ENCODE measurements at places on chromosomes 2 and 18. TPM values are rescaled to one million over a fixed set of nuclear protein-coding genes. Genes with fewer than 3 reads are reported as not detected.

DNA sequence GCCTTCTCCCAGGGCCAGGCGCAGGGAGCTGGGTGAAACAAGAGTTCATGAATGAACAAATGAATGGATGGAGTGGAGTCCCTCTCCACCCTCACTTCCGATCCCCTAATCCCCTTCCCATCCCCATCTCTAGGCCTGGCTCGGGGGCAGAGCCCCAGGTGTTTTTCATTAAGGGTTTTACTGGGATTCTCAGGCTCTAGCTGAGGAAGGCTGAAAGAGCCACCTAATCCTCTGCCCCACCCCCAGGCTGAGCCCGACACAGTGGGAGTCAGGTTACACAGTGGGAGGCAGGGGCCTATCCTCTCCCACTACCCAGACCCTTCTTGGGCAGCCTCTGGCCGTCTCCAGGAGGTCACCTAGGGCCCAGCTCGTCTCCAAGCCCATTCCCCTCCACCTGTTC is 36.1 kb downstream of the SDC1 start:
- DNase-seq, result no peak

GRCh38 chr2:118124288-118124891 is 36.1 kb downstream of the INSIG2 start:
- no peak for DNase-seq

DNA sequence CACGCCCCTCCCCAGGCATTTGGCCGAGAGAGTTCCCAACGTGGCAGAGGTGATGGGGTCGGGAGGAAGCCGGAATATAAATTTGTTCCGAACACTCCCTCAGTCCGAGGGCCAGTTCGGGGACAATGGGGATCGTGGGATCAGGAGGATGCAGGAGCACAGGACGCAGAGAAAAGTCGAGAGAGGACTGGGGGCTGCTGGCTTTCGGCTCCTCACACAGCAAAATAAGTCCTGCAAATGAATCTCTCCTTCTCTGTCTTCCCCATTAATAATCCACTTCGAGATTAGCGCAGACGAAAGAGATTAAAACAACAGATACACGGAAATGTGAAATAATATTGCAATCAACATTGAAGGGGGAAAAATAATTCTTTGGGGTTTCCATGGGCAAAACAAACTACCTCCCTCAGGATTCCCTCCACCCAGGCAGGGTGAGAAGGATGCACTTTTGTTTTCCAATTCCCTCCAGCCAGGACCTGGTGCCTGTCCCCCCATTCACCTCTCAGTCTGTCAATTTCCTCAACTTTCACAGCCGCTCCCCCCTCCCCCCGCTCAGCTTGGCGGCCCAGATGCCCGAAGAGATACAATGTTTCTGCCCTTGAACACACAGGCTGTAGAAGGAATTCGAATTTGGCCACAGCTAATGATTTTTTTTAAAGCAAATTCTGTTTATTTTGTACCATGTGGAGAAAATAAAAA is 3.1 kb upstream of the ZEB2 start:
- peak; percentile 39 for DNase-seq

DNA sequence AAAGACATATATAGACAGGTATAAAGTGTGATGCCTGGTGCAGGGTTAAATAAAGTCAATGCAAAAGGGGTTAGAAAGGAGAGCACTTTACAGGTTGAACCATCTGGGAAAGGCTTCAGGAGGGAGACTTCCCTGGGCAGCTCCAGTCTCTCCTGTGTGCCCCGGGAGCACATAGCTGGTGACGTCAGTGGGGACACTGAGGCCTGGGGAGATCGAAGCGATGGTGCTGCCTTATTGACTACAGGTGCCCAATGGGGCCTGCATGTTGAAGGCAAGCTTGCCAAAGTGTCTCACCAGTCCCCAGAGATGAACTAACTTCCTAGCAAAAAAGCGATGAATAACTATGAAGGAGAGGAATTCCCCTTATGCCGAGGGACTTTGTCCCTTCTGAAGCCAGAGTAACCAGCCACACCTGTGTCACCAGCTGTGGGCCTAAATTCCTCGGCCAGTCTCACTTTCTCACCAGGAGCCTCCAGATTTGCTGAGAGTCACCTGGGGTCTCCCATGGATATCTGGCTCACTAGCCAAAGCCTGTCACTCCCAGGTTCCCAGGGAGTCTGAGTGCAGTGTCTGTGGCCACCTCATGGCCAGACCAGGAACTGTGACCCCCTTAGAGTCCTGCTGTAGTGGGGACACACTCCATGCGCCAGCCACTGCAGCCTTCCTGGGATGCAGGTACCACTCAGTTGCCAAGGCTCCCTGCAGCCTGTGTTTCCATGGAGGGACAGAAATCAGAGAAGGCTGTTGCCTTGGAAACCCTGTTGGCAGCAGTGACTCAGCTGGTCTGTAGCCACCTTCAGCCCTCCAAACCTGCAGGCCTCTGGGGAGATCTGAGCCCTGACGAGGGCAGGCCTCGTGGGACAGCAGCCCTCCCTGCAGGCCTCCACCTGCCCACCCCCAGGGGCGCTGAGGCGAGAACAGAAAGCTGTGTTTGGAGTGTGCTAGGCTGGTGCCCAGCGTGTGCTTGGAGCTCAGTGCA is 128.7 kb downstream of the CTIF start:
- DNase-seq, result no peak

- DNase-seq, result no peak
These were observed 131.7 kb downstream of the MYCN start for GRCh38 chr2:16071865-16072637.

GRCh38 chr2:62660087-62660486 is 45.4 kb upstream of the EHBP1 start:
- no peak for DNase-seq

- peak; percentile 92 for DNase-seq
These were observed 32.3 kb downstream of the STEAP3 start for GRCh38 chr2:119255760-119256581.

- DNase-seq, result no peak
These were observed 70.2 kb downstream of the SPTBN1 start for GRCh38 chr2:54526226-54526879.

DNA sequence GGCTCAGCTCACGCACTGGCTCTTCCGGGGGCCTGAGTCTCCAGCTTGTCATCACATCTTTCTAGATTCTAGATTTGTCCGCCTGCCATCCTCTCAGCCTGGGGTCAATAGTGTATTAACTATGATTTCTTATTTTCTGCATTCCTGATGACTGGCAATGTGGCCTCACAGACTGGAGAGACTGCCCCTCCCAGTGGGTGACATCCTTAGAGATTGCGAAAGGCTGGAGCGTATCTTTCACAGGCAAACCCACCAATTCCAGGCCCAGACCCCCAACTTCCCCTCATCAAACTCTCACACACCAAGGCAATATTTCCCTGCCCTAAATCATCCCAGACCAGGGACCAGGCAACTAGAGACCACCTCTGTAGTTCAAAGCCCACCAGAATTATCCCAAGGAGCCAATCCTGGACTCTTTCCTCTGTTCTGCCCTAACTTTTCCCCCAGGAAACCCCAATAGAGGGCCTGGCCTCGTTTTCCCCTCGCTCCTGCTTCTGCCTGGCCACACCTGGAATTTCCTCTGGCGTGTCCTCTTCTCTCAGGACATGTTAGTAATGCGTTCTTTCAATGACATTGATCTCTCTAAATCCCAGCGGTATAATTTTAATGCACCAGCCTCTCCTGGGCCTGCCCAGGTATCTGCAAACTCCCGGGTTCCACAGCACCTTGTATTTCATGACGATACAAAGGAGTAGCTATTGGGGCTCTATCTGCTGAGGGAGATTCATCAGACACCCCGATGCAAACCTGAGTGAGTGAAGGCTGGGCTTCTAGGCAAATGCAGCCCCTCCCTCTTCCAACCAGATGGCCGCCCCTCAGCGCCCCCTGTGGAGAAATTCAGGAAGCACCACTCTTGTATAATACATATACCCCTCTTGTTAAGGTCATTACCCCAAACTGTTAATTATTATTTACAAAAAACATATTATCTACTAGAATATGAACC is 2.4 kb upstream of the KCNF1 start:
- peak; percentile 25 for DNase-seq

- DNase-seq, result no peak
These were observed 4.2 kb downstream of the CIB4 start for GRCh38 chr2:26636935-26637334.

DNA sequence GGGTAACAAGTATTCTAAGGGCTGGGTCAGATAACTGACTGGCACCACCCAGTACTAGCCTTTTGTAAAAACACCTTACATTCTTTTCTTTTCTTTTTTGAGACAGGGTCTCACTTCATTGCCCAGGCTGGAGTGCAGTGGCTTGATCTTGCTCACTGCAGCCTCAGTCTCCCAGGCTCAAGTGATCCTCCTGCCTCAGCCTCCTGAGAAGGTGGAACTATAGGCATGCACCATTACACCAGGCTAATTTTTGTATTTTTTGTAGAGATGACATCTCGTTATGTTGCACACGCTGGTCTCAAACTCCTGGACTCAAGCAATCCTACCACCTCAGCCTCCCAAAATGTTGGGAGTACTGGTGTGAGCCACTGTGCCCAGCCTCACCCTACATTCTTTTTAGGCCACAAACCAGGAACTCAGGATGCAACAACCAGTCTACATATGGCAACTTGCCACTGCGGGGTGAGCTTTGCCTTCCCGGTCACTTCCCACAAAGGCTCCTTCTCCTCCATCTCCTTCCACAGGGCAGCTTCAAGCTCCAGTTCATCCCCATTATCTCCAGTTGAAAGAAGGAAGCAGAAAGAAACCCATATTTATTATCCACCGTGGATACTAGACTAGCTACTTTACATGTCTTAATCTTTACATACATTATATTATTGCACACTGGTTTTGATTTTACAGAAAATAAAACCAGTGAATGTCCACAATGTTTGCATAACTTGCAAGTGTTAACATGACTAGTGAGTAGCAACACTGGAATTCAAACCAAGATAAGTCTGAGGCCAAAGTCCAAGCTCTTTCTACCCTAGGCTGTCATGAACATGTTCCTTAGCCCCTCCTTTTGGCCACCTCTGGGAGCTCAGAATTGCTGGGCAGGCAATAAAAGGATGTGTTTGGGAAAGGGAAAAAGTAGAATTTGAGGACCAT is 23.7 kb upstream of the AP1S3 start:
- DNase-seq, result no peak

DNA sequence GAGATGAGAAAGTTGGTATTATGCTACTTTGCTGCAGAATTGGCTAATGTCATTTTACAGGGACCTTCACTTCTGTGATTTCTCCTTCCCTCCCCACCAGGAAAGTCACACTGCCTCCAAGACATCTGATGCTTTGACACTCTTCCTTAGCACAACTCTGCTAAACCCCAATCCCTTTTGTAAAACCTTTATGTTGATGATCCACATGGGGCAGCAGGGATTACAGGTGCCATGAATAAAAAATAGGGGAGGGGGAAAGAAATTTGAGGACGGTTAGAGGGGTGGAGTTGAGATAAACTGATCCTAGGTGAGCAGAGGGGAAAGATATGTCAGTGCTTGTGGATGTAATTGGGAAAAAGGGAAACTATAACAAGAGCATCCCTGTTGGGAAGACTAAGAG is 26.4 kb downstream of the CCNT2 start:
- DNase-seq, result no peak

- DNase-seq, result no peak
These were observed 10.1 kb upstream of the TYMS start for GRCh38 chr18:647304-647703.

- no peak for DNase-seq
These were observed 247.3 kb downstream of the CNTNAP5 start for GRCh38 chr2:124272261-124272841.

The SERPINB4 gene
- total RNA-seq, result not detected

The SP140L gene
- total RNA-seq, result 21.4 TPM

The REG3A gene
- not detected for total RNA-seq

The HAAO gene
- 0.60 TPM for total RNA-seq

The SLC5A7 gene
- not detected for total RNA-seq

The GPR45 gene
- not detected for total RNA-seq

Data from endothelial cell of umbilical vein (primary cell).